ENCODE measurements at places on chromosomes 13 and 19. TPM values are rescaled to one million over a fixed set of nuclear protein-coding genes. Genes with fewer than 3 reads are reported as not detected.

DNA sequence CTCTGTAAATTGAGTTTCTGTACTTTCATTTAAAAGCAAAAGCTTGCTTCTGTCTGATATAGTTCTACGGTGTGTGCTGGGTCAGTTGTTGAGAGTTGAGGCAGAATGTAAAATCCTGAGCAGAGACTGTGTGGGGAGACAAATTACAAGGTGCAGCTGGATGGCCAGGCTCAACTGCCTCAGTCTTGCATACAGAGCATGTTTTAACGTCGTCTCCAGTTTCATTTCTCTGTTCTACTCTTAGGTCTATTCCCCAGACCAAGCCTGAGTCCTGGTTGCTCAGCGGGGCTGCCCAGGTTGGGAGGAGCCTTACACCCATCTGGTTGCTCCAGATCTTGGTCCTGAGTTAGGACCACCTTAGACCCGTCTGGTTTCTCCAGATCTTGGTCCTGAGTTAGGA lies 54.4 kb upstream of the MEDAG start:
- H3K27ac ChIP-seq, result no peak overlapping the region
- H3K4me1 ChIP-seq, result no peaks in the 10 kb centered on the region

PODNL1 gene
- 6.2 TPM for total RNA-seq

- H3K4me3 ChIP-seq, result no peak overlapping the region
- H3K4me1 ChIP-seq, result no peaks in the 10 kb centered on the region
Measured at GRCh38 chr13:67071918-67072598, 158.1 kb downstream of the PCDH9 start.

FGF21 gene
- not detected for total RNA-seq

NAPSA gene
- total RNA-seq, result not detected

DNA sequence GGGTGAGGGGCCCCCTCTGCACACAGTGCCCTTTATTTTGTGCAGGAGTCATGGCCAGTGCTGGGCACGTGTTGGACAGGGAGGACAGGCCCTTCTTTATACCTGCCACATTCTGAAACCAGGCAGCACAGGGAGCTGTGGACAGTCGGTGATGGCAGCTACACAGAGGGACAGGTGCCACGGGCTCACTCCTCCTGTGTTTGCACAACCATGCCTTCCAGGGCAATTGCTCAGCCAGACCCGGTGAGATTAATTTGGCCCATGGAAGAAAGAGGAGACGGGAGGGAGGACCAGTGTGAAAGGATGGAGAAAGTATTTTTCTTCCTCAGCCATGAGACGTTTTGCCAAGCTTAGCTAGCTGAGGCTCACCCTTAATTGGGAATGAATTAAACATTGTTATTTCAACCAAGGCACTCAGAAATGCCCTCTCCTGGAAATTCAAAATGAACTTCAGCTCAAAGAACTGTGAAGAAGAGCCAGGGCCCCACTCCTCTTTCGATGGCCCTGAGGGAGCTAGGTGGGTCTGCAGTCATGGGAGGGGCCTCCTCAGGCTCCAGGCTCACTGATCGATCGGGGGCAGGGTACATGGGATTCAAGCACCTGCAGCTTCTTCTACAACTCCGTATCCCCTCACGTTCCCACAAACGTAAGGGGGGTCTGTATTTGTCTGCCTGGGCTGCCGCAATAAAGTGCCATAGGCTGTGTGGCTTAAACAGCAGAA lies 41.2 kb downstream of the SHISA2 start:
- peaks cover 14% of the 10 kb centered on the region for H3K4me1 ChIP-seq
- H3K36me3 ChIP-seq, result no peaks in the 10 kb centered on the region
- H3K27me3 ChIP-seq, result peaks cover 4% of the 10 kb centered on the region
- no peak overlapping the region for H3K27ac ChIP-seq
- H3K4me3 ChIP-seq, result no peak overlapping the region

LRRC63 gene
- 0.12 TPM for total RNA-seq

- DNase-seq, result no peak
- H3K4me3 ChIP-seq, result no peak overlapping the region
- H3K27ac ChIP-seq, result no peak overlapping the region
- no peaks in the 10 kb centered on the region for H3K27me3 ChIP-seq
- no peaks in the 10 kb centered on the region for H3K36me3 ChIP-seq
Measured at GRCh38 chr13:65499256-65499655, 1730.9 kb downstream of the PCDH9 start.

DNA sequence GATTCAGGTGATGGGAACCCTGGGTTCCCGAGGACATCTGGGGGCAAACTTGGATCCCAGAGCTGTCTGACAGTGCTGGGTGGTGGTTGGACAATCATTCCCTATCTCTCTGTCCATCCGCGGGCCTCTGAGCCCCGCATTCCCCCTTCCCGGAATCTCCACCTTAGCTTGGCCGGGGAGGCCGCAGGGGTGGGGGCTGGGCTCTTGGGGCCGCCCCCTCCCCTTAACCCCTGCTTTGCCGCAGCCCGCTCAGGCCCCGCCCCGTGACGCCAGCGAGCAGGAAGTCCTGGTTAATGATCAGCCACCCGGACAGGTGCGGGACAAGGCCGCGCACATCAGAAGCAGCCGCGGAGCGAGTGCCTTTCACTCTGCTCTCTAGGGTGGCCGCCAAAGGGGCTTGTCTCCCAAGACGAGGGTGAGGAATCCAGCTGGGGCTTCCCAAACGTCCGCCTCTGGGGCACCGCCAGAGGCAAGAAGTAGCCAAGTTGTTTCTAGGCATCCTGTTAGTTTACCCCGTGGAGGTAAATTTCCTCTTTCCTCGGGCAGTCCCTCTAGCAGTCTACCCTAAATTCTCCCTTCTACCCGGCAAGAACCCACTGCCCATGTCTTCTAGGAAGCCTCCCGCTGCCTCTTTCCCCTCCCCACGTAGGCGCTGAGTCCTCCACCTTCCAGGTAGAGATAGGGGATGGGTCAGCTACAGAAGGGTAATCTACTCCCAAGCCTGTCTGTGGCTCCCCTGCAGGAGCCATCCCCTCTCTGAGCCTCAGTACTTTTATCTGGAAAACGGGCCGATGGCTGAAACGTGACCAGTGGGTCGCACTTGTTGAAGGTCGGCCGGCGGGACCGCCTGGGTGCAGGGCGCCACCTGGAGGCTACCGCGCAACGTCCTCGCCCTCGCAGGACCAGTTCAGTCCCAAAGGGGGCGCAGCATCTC lies 3.0 kb downstream of the IRF2BP1 start:
- H3K4me1 ChIP-seq, result peaks cover 30% of the 10 kb centered on the region

USE1 gene
- 31.2 TPM for total RNA-seq

GRCh38 chr19:14764401-14764800 lies 14.0 kb downstream of the ADGRE2 start:
- no peak for DNase-seq
- no peaks in the 10 kb centered on the region for H3K36me3 ChIP-seq
- H3K4me3 ChIP-seq, result no peak overlapping the region
- H3K4me1 ChIP-seq, result no peaks in the 10 kb centered on the region
- H3K27me3 ChIP-seq, result no peaks in the 10 kb centered on the region

- peaks cover 34% of the 10 kb centered on the region for H3K4me1 ChIP-seq
- no peak for DNase-seq
- no peaks in the 10 kb centered on the region for H3K36me3 ChIP-seq
- no peaks in the 10 kb centered on the region for H3K27me3 ChIP-seq
- peak overlapping the region; percentile 70 for H3K4me3 ChIP-seq
Measured at GRCh38 chr19:43532571-43532961, 422 bp upstream of the ZNF575 start.

- H3K4me3 ChIP-seq, result no peak overlapping the region
- no peaks in the 10 kb centered on the region for H3K27me3 ChIP-seq
- no peaks in the 10 kb centered on the region for H3K36me3 ChIP-seq
- H3K4me1 ChIP-seq, result no peaks in the 10 kb centered on the region
- no peak overlapping the region for H3K27ac ChIP-seq
- DNase-seq, result no peak
Measured at GRCh38 chr13:93753639-93754038, 527.0 kb downstream of the GPC6 start.

DNA sequence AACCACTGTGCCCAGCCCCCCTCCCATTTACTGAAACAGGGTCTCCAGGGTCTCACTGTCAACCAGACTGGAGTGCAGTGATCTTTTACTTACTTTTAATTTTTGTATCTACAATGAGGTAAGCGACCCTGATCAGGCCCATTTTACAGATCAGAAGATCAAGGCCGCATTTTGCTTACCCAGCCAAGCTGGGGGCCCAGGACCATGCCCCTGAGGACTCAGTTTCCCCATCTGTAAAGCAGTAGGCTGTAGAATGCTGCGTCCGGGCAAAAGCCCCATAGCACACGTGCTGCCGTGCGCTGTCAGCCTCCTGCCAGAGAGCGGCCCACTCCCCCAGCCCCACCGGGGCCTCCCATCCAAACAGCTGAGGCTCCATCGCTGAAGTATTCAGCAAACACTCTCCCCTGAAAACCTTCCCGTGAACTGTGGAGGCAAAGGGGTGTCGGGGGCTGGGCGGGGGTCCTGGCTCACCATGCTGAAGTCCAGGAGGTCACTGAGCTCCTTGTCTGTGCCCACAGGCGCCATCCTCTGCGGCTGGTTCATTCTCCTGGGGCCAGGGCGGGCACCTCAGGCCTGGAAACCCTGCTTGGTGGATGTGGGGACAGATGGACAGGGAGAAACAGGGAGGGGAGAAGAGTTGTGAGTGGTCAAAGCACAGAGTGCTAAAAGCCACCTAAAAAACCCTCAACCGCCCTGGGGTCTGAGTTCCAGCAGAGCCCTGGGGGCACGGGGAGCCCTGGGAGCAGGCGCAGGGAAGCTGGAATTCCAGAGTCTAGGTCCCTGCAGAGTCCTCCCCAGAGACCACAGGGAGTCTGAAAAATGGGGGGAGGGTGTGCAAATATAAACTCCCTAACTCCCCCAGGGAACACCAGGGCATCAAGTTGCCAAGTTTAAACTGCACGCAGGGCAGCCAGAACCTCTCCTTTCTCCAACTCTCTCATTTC lies 2.4 kb downstream of the TCF3 start:
- peak overlapping the region; percentile 93 for H3K4me3 ChIP-seq
- H3K4me1 ChIP-seq, result peaks cover 16% of the 10 kb centered on the region
- no peaks in the 10 kb centered on the region for H3K27me3 ChIP-seq

Measured in heart right ventricle (tissue), 16 donors.